ENCODE measurements at places on chromosomes 4 and X. TPM values are rescaled to one million over a fixed set of nuclear protein-coding genes. Genes with fewer than 3 reads are reported as not detected.

DNA sequence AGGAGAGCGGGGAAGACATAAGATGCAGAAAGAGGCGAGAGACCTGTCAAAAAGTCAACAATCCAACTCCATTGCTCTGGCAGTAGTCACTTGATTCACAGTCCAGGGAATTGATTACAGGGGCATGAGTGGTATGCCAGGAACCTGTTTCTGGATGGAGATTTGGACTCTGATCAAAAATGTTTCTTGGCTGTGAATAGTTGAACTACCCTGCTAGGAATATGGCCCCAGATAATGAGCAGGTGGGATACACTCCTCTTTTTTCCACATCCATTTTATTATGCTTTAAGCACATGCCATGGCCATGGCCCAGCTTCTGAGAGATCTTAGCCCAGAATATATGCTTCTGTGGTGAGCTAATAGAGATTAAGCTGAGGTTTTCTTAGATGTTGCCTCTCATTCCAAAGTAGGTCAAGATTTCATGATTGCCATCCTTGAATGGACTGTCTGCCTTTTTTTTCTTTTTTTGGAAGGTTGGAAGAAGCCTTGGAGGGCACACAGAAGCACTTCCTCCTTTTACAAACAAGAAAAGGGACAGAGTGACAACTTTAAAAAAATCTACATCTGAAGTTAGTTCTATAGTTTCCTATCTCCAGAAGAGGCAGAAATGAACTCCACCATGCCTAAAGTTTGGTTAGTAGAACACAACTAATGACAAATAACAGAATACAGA lies 121.9 kb downstream of the KIT start:
- no peak for DNase-seq

DNA sequence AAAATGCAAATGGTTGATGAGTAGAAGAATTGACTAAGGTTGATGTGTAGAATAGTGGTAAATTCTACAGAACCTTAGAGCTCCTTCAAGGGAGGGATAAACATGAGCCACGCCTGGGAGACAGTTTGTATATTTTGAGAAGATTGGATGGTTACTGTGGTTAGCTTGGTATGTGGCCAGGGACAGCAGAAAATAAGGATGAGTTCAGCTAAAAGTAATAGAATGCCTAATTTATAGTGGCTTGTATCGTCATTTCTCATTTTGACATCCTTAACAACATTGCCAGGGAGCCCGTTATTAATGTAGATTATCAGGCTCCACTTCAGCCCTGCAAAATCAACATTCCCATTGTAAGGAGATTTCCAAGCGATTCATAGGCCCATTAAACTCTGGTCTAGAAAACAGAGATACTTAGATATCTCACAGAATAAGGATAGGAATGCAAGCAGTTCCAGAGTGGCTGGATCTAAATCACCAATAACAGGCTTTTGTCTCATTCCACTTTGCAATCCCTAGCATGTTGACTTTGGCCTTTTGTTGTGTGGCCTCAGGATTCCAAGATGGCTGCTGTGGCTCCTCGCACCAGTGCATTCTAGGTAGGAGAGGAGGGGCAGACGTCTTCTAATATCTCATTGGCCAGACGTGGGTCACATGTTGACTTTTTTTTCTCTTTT lies 6.4 kb upstream of the PTTG2 start:
- DNase-seq, result no peak

- no peak for DNase-seq
These were observed 498.0 kb upstream of the BOD1L1 start for GRCh38 chr4:14125375-14126129.

The GPR143 gene
- polyA plus RNA-seq, result 5.2 TPM

The TMEM47 gene
- polyA plus RNA-seq, result 8.9 TPM

The GYPE gene
- 0.70 TPM for polyA plus RNA-seq

The BTK gene
- polyA plus RNA-seq, result 4.3 TPM

DNA sequence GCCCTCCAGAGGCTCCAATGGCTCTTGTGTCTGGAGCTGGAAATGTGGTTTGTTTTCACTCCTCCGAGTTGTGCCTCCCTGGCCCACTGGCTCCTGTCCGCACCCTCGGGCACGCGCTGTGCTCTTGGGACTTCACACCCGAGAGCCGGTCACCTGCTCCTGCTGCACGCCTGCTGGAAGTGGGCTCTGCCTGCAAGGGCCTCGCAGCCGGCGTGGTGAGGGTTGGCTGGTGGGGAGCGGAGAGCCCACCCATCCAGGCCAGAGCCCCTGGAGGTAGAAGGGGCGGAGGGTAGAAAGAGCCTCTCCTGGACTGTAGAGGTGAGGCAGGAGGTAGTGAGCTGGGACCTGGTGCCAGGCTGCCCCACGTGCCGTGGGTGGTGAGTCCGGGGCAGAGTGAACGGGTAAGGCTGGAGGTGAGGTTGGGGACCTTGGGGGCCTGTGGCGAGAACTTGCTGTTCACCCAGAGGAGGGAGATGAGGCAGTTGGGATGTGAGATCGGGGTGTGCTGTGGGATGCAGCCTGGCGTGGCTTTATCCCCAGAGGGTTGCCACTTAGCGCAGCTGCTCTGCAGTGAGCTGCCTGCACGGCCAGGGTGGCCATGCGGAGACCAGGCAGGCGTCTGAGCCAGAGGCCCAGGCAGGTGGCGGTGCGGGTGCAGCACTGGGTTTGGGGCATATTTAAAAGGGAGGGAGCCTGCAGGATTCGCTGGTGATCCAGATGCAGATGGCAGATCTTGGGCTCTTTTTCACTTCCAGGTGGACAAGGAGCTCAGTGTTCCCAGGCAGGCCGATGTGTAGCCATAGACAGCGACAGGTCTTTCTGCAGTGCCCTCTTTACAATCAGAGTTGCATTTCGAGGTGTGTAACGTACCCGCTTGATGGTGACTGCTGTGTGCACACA lies 48.8 kb downstream of the PCGF3 start:
- no peak for DNase-seq

The BEX4 gene
- 94.7 TPM for polyA plus RNA-seq

DNA sequence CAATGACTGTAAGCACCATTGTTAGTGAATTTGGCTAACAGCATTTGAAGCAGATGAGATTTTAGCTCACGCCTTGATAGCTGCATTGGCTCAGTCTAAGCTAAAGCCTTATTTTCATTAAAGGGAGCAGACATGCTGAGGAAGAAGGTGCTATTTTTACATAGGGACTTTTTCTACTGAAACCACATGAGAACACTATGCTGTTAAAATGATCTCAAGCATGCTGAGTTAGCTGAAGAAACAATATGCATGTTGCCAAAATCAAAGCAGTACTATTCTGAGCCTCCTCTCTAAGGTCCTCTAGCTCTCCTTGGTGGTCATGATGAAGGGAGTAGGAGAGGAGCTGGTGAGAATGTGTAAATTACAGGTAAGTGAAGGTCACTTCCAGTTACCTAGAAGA lies 134.4 kb upstream of the JADE1 start:
- no peak for DNase-seq

The ZDHHC15 gene
- 1.5 TPM for polyA plus RNA-seq

DNA sequence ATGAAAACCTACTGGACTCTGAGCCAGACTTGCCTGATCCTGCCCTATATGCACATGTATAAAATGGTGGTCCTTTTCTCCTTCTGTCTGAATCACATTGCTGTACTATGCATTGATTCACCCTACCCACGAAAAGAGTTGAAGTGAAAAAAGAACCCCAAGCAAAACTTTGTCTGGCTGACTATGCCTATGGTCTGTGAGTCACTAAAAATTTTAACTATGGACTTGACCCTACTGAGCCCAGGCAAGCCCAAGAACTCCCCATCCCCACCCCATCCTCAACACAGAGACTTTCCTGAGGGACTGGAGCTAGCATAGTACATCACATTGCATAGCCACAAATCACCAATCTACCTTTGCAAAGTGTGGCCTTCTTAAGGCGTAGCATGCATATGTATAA lies 116.6 kb upstream of the TENM3 start:
- no peak for DNase-seq

GRCh38 chr4:85500110-85500867 lies 25.3 kb downstream of the ARHGAP24 start:
- DNase-seq, result no peak

DNA sequence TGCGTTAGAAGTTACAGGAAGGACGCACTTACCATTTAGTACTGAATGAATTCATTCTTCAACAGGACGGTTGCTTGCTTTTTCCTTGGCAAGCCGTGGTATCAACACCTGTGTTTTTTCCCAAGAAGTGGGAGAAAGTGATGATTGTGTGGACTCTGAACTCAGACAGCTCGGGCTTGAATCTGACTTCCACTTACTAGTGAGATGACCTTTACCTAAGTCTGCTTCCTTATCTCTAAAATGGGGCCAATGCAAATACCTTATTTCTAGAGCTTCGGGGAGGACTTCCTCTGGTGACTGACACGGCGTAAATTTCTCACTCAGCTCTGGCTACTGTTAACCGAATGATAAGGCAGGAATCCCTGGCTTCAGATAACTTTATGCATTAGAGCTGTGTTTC lies 146.8 kb upstream of the RBPJ start:
- peak; percentile 92 for DNase-seq

The RNF175 gene
- polyA plus RNA-seq, result 1.1 TPM

GRCh38 chrX:68180579-68180978 lies 252.7 kb downstream of the OPHN1 start:
- DNase-seq, result no peak

Data from large intestine (tissue), 12 donors.